Omental fat pad (tissue), 4 donors: ENCODE measurements at places on chromosomes 3 and 15.

GRCh38 chr3:18237251-18238005 lies 187.7 kb downstream of the SATB1 start:
- no peak for DNase-seq

GRCh38 chr15:41281236-41281635 lies 50.2 kb downstream of the CHP1 start:
- no peak for DNase-seq

DNA sequence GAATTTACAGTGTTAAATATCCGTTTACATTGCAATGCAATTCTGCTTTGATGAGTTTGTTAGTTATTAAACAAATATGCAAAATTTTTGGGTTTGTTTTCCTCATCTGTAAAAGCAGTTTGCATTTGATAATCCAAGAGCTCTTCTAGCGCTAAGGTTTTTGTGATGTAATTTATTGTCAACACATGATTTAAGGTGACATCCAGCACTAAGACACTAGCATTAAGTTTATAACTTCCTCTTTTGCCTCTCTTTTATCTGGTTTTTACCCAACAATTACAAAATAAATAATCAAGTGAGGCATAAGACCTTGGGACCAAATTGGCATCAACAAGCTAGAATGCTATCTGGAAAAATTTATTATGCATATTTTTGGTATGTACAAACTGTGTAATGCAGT lies 969 bp upstream of the DNAJC19 start:
- DNase-seq: no peak

DNA sequence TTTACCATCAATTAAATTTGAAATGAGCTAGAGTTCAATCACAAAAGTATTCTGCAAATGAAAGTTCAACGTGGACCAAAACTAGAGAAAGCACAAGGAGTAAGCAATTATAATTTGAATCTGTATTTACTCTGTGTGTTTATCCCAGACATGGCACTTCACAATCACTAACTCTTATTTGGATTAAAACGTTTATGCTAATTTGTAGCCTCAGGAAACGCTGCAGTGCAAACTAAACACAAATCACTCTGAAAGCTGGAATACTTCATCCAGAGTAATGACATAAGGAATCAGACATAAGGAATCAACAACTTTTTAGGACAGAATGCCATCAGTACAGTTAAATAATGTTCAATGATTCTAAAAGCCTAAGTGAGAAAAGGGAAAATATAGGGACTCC lies 18.5 kb downstream of the CEP152 start:
- DNase-seq: no peak

- DNase-seq: no peak
Observed at GRCh38 chr15:69555080-69555479, 102.5 kb downstream of the RPLP1 start.

DNA sequence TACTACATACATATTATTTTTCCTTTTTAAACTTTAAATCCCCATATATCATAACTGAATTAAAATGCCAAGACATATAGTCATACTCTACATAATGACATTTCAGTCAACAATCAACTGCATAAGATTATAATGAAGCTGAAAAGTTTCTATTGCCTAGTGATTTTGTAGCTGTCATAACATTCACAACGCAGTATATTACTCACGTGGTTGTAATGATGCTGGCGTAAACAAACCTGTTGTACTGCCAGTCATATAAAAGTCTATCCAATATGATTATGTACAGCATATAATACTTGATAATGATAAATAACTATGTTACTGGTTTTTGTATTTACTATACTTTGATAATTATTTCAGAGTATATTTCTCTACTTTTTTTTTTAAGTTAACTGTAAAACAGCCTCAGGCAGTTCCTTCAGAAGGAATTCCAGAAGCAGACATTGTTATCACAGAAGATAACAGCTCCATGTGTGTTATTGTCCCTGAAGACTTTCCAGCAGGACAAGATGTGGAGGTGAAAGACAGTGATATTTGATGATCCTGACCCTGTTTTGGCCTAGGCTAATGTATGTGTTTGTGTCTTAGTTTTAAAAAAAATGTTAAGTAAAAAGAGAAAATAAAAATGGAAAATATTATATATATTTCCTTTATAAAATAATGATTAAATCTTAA lies 443.4 kb upstream of the UBE2E2 start:
- no peak for DNase-seq

DNA sequence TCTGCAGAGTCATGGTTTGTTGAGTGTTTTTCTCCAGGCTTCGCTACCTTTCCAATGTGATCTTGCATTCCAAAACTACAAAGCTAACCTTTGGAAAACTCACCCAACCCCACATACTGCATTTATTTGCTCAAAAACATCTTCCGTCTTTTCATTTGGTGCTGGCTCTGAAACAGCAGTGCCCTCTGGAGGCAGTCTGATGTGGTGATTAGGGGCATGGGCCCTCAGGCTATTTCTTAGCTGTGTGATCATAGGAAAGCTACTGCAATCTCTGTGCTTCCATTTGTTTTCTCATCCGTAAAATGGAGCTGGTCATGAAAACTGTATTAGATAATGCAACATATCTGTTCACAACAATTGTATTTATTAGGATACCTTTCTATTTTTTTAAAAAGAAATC lies 47.0 kb downstream of the MTHFS start:
- no peak for DNase-seq

- no peak for DNase-seq
Observed at GRCh38 chr3:125168711-125169393, 43.7 kb downstream of the SLC12A8 start.

GRCh38 chr15:81504170-81504905 lies 130.3 kb upstream of the TMC3 start:
- no peak for DNase-seq

GRCh38 chr3:112508860-112509259 lies 9.6 kb upstream of the BTLA start:
- no peak for DNase-seq

DNA sequence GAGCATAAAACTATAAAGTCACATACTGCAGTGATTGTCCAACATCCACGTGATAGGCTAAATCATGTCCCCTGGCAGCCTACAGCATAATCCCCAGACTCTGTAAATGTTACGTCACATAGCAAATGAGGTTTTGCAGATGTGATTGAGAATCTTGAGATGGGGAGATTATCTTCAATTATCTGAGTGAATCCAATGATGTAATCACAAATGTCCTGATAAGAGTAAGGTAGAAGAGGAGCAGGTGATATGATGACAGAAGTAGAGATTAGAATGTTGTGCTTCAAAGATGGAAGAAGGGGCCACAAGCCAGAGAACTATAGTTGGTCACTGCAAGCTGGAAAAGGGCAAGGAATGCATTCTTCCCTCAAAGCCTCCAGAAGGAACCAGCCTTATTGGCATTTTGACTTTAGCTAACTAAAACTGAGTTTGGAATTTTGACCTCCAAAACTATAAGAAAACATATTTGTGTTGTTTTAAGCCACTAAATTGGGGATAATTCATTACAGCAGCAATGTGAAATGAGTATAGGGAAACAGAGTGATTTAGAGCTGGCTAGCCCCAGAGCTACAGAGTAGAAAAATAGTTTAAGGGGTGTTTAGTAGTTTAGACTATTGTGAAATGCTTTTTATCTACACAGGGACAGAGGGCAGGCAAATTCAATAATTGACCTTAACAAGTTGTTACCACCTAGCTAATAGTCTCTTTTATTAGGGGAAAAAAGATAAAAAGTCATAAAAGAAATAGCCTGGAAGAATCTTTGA lies 15.2 kb downstream of the SLC2A2 start:
- no peak for DNase-seq

DNA sequence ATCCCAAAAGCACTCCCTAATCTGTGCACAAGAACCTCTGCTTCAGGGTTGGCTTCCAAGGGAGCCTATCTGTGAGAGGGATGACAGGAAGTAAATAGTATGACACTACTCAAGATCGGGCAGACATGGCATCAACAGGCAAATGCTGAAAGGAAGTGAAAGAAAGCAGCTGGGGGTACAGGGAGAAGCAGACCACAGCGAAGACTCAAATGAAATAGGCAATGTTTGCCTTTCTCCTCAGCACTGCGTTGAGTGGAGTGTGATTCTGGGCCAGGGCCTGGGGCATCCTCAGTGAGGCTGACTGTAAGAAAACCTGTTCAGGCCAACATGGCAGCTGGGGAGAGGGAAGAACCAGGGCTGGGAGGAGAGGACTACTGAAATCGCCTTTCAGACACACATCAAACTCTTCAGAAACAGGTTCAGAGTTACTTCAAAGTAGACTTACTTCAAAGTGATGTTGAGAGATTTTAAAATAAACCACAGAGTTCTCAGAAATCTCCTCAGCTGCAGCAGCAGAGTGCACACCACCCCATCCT lies 96.6 kb downstream of the SLC9A9 start:
- DNase-seq: no peak

DNA sequence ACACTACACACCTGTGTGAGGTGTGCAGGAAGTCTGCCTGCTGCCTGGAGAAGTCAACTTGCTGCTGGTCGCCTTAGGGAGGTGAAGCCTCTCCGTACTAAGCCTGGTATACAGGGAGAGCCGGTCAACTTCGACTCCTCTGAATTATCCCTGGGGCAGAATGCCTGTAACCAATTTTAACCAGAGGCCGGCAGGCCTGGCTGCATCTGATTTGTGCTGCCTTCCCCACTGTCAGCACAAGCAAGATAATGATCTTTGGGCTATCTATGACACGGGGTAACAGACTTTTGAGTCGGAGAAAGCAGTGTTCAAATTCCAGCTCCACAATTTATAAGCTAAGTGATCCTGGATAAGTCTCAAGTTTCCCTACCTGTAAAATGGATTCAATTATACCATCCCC lies 42.3 kb downstream of the MAGEF1 start:
- DNase-seq: no peak

- DNase-seq: no peak
Observed at GRCh38 chr3:23611737-23612295, 193.9 kb upstream of the UBE2E1 start.

GRCh38 chr3:101646726-101647125 lies 30.2 kb downstream of the ZBTB11 start:
- no peak for DNase-seq

GRCh38 chr3:39183211-39184080 lies 8.9 kb downstream of the XIRP1 start:
- no peak for DNase-seq

- DNase-seq: no peak
Observed at GRCh38 chr3:111662907-111663306, 67.8 kb upstream of the ZBED2 start.

DNA sequence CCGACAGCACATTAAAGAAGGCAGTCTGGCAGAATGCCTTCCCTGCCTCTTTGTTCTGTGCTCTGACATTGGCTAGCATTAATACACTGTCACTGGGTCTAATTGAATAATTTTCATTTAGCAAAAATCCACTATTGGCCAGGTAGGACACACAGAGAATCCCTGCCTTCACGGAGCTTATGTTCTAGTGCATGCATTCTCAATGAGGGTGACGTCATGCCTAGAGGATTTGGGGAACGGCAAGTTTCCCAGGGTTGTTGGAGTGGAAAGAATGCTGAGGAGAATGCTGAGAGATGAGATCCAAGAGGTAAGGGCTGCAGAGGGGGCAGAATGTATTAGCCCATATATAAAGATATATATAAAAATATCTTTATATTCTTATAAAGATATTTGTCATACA lies 284.7 kb downstream of the ERC2 start:
- no peak for DNase-seq

DNA sequence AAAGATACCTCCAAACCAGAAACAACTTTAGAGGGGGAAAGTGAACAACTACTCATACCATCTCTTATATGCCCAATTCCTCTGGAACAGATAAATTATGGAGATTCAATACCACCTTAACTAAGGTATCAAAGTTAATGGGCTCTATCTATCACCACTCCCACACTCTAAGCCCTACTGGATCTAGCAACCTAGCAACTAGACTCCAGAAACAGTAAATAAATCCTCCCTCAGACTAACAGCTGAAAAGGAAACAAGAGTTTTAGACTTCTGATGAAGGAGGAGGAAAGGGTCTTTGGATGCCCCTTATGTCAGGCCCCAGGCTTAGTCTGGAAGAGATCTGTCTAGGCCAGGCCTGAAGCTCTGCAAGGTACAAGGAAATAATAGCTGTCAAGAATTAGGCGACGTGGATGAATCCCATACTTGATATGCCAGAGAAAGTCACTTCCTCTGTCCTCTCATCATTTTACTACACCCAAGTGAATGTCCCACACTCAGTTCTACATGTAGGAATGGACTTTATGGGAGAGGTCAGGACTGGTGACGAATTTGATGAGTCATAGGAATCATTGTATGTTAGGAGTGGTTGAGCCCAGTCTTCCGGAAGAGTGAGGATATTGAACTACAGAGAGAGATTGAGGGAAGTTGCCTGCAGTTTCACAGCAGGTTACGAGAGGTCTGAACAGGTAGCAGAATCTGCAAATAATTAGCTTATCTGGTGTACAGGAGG lies 113.8 kb downstream of the AKAP13 start:
- no peak for DNase-seq

- no peak for DNase-seq
Observed at GRCh38 chr3:178297740-178298139, 238.5 kb upstream of the KCNMB2 start.

- DNase-seq: no peak
Observed at GRCh38 chr3:65048151-65048550, 360.4 kb upstream of the ADAMTS9 start.

DNA sequence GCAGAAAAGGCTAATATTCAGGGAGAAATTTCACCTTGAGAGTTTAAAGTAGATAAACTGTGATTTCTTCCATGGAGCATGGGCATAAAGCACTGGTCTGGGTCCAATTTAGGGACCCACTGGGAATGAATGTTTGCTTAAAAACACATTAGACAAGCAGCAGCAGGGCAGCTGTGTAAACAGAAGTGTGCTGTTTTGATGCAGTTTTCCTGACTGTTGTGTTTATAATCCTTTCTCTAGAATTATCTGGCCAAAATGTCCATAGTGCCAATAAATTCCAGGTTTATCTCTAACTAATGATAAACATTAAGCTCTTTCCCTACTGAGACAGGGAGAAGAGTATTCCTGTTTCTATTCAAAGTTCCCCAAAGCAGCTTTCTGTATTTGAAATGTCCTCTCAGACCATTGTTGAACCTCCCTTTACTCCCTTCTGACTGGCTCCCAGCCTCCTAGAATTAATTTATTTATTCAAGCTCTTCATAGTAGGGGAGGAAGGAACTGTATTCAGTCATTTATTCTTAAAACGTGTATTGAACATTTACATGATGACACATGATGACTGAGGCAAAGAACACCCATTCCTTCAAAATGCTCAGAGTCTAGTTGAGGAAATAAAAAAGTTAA lies 7.0 kb upstream of the TM4SF18 start:
- DNase-seq: no peak

DNA sequence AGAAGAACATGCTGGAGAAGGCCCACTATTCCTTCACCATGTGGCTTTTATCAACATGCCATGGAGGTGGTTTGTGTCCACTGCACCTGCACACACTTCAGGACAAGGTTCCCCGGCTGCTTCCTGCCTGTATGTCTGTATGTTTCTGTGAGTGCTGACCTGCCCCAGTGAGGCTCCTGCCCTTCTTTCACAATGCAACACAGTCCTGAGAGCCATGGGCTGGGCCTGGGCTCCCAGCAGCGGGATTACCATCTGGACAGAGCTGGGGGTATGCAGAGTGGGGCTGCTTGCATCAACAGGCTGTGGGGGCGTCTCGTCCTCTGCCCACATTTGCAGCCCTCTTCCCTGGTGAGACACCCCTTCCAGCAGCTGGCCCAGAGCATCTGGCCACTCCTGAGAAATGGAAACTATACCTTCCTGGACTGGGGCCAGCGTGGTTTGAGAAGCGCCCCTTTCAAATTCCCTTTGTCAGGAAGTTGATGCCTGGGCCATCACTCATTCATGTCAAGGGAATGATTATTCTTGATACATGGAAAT lies 29.3 kb upstream of the C15orf39 start:
- DNase-seq: no peak

- DNase-seq: no peak
Observed at GRCh38 chr15:40038275-40038637, 725 bp downstream of the SRP14 start.

- no peak for DNase-seq
Observed at GRCh38 chr15:67188551-67189218, 65.8 kb downstream of the AAGAB start.
